ENCODE measurements at places on chromosomes 1 and 21. TPM values are rescaled to one million over a fixed set of nuclear protein-coding genes. Genes with fewer than 3 reads are reported as not detected.

The USP48 gene
- 46.3 TPM for total RNA-seq

The VPS72 gene
- 27.1 TPM for total RNA-seq

The RIPPLY3 gene
- not detected for total RNA-seq

The OR2T35 gene
- total RNA-seq = not detected

The HIVEP3 gene
- total RNA-seq = 2.1 TPM

The FAM131C gene
- 0.85 TPM for total RNA-seq

The NPR1 gene
- total RNA-seq = 1.0 TPM
